ENCODE measurements at places on chromosomes 4 and X. TPM values are rescaled to one million over a fixed set of nuclear protein-coding genes. Genes with fewer than 3 reads are reported as not detected.

Gene AGTR2
- total RNA-seq: not detected

Gene ASB5
- not detected for total RNA-seq

Gene RAB40AL
- total RNA-seq: not detected

Gene RPL39
- 3,406 TPM for total RNA-seq

Gene CXorf51B
- total RNA-seq: not detected

Gene CT45A10
- not detected for total RNA-seq

Gene XG
- total RNA-seq: 16.3 TPM

Gene KDR
- total RNA-seq: not detected

Gene POU3F4
- not detected for total RNA-seq

Gene RAB33A
- total RNA-seq: 3.3 TPM

Gene GRIA3
- total RNA-seq: 36.0 TPM

Gene ATOH1
- not detected for total RNA-seq

Gene PI4K2B
- total RNA-seq: 29.2 TPM

Gene TMPRSS11A
- not detected for total RNA-seq

Gene SHROOM4
- 1.7 TPM for total RNA-seq

Gene ACOT9
- total RNA-seq: 67.2 TPM

Gene TMEM131L
- 5.7 TPM for total RNA-seq

Gene C4orf54
- not detected for total RNA-seq

Gene DYNLT3
- 46.3 TPM for total RNA-seq

Gene MID1
- 5.6 TPM for total RNA-seq

Gene TRIM61
- not detected for total RNA-seq

Gene IGFBP7
- total RNA-seq: 951 TPM

Gene IQSEC2
- 10.2 TPM for total RNA-seq

Gene ADRA2C
- 2.2 TPM for total RNA-seq

Gene XIAP
- 19.7 TPM for total RNA-seq

Gene TDO2
- not detected for total RNA-seq

Gene MAGEC1
- not detected for total RNA-seq

Gene EMD
- total RNA-seq: 39.7 TPM

Gene TCEAL5
- total RNA-seq: not detected

Gene FMR1NB
- not detected for total RNA-seq

Gene KLB
- not detected for total RNA-seq

Gene GAGE12E
- total RNA-seq: not detected

Gene MAGEA6
- total RNA-seq: not detected

Gene RAPGEF2
- total RNA-seq: 21.7 TPM

Gene PPP1R2C
- total RNA-seq: not detected

Gene HDAC8
- 20.0 TPM for total RNA-seq

Gene SLC6A14
- total RNA-seq: not detected

Gene SLC6A8
- total RNA-seq: 12.5 TPM

Gene SUPT20HL1
- total RNA-seq: not detected
